ACHN (cell line): ENCODE measurements at places on chromosomes 1 and 21.
A peak's percentile ranks its signal among the peaks of the same experiment; 100 is the strongest.

DNA sequence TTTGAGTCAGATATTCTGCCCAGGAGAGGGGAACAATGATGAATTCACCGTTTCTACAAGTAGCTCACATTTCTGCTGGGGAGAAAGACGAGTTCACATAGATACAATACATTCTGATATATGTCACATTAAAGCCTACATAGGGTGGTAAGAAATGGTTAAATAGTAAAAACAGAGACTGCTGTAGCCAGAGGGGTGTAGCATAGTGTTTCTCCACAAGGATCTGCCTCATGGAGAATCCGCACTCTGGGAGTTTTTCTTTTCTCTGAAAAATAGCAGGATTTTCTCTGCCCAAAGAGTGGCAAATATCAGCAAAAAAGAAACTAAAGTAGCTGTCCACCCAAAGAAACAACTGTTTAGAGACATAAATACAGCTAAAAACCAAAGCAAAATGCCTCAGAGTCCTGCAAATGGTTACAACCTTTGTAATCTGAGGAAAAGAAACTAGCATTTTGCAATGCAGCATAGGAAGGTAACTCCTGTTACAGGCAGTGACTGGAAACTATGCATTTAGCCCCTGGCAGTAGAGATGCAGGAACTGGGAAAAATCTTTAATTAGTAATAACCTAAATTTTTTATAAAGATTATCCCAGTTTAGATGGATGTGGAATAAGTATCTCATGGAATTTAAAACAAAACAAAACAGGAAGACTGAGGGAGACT lies 1126.7 kb upstream of the ADGRL2 start:
- DNase-seq, result no peak

GRCh38 chr21:25682382-25682781 lies 43.3 kb downstream of the JAM2 start:
- no peak for DNase-seq

DNA sequence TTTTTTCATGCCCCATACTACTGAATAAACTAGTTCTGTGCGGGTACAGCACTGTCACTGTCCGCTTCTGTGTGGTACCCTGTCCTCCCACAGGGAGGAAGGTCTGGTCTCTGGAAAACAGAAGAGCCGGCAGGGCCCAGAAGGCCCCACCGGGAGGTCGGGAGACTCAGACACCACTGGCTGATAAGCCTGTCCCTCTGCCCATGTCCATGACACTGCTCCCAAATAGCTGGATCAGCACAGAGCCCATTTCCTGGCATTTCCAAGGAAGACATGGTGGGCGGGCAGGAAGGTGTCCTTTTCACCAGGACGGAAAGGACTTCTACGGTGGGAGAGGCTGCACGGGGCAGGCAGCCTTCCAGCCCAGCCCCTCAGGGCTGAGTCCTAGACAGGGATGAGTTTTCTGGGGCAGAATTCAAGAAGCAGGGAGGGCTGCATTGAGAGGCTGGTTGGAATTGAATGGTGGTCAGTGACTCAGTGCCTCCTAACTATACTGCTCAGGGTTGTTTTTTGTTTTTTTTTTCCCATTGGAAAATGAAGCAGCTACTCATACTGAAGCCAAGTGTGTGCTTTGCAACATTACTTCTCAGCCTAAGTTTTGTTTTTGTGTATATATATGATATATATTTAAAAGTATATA lies 7.1 kb downstream of the PSRC1 start:
- DNase-seq, result no peak

DNA sequence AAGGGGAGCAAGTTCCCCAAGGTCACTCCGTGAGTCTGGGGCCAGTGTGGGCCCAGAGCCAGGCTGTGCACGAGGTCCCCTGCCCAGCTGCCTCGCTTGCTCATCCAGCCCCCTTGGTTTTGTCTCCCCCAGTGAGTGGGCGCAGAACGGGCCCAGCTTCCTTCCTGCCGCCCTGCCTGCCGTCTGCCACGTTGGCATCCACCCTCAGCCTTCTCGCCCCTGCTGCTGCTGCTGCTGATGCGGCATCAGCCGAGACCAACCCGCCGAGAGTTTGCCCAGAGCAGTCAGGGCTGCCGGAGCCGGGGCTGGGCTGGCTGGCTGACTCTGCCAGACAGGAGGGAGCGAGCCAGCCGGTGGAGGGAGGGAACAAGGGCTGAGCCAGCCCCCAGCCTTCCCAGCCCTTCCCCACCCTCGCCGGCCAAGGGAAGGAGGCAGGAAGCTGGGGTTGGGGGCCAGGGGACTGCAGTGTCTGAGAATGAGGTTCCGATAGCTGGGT lies 31.4 kb upstream of the WASF2 start:
- no peak for DNase-seq

DNA sequence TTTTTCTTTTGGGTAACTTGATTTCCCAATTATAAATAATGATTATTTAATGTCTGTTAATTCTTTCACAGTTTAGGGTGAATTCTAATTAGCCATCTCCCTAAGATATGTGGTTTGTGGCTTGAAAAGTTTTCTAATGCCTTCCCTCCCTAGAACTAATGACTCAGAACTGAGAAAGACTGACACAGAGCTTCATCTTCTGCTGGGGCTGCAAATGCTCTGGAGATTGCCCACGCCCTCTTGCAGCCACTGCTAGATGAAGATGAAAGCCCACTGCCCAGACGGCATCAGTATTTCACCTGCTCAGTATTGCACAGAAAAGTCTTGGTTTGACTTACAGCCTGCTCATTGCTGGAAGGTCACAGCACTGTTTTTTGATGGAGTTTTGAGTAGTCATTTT lies 101.5 kb downstream of the ST6GALNAC3 start:
- no peak for DNase-seq

DNA sequence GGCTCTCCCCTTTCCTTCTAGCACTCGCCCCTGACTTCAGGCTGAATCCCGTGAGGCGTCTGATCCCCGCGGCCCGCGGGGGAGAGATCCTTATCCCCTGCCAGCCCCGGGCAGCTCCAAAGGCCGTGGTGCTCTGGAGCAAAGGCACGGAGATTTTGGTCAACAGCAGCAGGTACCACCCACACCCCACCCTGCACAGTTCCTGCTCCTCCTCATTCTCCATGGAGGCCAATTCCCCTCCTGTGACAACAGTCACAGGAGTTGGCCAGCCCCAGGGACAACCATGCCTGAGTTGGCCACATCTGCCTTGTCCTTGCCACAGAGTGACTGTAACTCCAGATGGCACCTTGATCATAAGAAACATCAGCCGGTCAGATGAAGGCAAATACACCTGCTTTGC lies 20.0 kb downstream of the TMEM81 start:
- no peak for DNase-seq

- no peak for DNase-seq
Observed at GRCh38 chr1:212045981-212046380, 10.4 kb downstream of the DTL start.

DNA sequence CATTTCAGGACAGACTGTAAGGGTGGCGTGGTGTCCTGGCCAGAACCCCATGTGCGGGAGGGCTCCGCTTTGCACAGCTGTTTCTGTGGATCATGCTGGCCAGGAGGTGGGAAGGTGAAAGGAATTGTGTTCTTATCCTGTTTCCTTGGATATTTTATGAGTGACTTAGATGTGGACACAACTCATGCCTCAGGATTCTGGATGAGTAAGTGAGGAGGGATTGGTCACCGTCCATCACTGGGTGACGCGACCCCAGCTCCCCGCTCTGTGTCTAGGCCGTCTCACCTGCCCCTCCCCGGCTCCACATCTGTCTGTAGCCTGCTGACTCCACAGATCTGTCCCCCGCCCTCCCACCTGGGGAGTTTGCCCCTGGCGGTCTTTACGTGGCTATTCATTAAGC lies 48.8 kb downstream of the PIK3CD start:
- DNase-seq, result peak; percentile 86

DNA sequence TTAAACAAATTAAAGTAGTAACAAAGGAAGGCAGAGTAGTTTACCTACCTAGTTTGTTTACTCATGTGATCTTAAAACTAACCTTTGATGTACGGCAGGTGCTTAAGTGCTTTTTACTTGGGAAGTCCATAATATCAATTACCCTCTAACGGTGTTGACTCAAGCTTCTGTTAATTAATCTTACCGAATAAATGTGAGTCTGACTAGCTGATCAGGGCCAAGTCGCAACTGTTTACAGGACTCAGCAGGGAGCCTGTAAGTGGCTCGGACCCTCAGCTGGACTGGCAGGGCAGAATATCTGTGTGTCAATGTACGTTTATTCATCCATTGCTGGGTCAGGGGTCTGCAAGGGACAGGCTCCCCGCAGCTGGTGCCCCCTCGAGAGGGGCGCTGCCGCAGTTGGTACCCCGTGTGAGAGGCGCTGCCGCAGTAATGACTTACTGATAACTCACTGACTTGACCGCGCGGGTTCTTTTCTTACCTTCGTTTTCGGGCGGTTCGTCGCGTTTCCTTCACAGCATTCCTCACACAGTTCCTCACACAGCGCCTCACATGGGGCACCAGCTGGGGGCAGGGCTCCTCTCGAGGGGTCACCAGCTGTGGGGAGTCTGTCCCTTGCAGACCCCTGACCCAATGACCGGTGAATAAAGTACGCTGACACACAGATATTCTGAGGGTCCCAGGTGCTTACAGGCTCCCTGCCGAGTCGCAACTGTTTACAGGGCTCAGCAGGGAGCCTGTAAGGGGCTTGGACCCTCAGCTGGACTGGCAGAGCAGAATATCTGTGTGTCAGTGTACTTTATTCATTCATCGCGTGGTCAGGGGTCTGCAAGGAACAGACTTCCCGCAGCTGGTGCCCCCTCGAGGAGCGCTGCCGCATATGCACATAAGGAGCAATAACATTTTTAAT lies 3.0 kb downstream of the FMO1 start:
- peak; percentile 37 for DNase-seq

DNA sequence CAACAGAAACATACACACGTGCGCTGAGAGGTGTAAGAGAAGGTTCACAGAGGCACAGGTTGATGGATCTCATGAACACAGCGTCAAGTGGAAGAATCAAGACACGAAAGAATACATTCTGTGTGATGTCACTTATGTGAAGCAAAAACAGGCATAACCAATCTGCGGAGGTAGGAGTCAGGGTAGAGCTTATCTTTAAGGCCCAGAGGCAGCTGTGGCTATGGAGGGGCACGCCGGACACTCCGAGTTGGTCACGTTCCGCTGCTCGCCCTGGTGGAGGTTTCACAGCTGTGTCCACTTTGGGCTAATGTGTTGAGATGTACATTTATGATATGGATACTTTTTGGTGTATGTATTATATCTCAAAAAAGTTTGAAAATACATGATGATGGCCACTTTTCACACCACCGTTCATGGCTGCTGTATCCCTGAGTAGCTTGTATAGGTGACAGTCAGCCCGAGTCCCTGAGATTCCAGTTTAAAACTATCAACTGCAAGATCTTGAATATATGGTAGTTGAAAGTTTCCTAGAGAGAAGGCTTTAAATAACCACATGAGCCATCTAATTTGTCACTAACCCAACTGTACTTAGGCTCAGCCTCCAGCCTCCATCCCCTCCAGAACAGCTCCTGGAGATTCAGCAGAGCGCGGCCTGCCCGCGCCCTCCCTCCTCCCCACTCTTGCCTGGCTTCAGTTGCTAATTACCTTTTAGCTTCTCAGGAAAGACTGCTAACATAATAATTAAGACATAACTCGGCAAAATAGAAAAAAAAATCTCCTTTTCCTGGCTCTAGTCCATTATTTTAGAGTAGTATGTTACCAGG lies 6.7 kb upstream of the ADARB1 start:
- no peak for DNase-seq

- DNase-seq, result no peak
Observed at GRCh38 chr1:45530632-45531135, 9.0 kb upstream of the PRDX1 start.

GRCh38 chr1:5972198-5972520 lies 20.1 kb downstream of the NPHP4 start:
- no peak for DNase-seq

DNA sequence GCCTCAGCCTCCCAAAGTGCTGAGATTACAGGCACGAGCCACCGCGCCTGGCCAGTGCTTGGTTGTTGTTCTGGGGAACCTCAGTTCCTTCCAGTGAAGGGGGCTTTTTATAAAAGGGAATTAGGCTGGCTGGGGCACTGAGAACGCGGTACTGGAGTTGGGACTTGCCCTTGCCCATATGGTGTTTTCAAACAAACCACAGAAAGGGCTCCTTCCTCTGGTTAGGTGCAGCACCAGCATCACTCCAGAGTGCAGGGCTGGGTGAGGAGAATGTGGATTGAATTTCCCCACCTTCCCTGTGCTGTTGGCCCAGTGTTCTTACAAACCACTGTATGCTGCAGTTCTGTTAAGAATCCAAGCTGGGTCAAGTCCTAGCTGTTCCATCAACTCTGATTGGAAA lies 5.3 kb downstream of the MAN1C1 start:
- no peak for DNase-seq

GRCh38 chr1:177849130-177849529 lies 120.7 kb downstream of the SEC16B start:
- no peak for DNase-seq

GRCh38 chr1:155934936-155935590 lies 850 bp upstream of the KHDC4 start:
- peak; percentile 75 for DNase-seq

- no peak for DNase-seq
Observed at GRCh38 chr1:65985393-65986066, 192.8 kb downstream of the PDE4B start.

DNA sequence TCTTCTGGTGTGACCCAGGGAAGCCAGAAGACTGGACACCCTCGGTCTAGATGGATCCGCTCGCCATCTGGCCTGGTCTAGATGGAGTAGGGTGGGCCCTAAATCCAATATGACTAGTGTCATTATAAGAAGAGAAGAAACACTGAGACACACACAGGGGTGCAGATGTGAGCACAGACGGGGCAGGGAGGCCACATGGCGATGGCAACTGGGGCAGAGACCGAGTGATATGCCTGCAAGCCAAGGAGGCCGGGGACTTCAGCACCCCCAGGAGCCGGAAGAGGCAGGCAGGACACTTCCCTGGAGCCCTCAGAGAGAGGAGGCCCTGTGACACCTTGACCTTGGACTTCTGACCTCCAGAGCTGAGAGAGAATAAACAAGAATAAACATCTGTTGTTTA lies 5.6 kb upstream of the TFF3 start:
- DNase-seq, result no peak

- no peak for DNase-seq
Observed at GRCh38 chr1:27087371-27088220, 67.3 kb downstream of the SLC9A1 start.

DNA sequence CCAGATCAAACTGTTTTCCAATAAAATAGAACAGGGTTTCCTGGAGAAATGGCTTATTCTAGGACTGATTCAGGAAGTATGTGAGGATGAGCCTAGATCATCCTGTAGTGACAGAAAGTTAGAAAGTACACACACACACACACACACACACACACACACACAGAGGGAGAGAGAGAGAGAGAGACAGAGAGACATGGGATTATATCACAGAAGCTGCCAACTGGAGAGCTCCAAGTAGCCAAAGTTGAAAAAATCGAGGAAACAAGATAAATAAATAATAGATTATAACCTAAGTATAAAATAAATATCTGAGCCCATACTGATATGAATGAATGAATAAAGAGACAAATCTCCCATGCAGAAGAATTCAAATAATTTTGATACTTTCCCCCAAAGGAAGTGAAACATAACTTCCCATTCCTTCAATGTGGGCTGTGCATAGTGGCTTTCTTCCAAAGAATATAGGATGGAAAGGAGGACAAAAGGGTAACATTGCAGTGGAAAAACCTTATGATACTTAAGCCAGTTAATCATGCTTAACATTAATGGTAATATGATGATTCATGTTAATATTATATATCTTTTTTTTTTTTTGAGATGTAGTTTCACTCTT lies 171.6 kb downstream of the NTPCR start:
- no peak for DNase-seq

GRCh38 chr1:33222381-33222780 lies 33.9 kb upstream of the ZNF362 start:
- no peak for DNase-seq
